HEK293T (cell line): ENCODE measurements at places on chromosomes 11 and 22.

- no peak for DNase-seq
These were observed 123.7 kb downstream of the KCNQ1OT1 start for GRCh38 chr11:2576111-2576510.

DNA sequence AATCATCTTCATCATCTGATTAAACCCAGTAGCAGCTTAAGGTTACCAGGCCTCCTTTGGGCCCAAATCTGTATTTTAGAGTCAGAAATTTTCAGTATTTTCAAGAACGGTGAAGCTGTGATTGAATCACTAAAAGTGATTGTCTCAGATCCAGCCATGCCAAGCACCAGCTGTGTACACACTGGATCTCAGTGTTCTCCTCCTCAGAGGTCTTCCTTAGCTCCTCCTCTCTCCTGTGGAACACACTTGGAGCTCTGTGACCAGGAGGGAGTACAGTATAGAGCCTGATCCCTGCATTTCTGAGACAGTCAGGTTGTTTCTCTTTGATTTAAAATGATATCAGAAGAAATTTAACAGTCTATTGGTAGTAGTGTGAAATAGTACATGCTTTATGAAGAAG is 401.1 kb downstream of the NTM start:
- DNase-seq = no peak

DNA sequence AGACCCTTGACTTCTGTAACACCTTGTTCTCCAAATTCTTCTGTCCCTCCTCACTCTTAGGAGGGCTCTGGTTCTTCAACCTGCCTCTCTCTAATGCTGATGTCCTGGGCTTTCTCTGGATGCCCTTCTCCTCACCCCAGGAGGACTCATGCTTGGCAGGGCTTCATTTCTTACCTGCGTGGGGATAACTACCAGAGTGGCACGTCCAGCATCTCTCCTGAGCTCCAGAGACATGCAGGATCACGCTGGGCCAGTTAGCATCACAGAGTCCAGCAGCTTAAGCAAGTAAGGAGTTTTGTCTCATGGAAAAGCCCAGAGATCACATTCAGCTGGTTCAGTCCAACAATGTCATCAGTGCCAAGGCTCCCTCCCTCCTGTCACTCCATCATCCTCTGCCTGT is 36.4 kb downstream of the RTL6 start:
- DNase-seq = no peak

- DNase-seq = no peak
These were observed 375.5 kb upstream of the NARS2 start for GRCh38 chr11:78949976-78950690.

GRCh38 chr11:22344081-22344480 is 5.9 kb downstream of the SLC17A6 start:
- no peak for DNase-seq

- no peak for DNase-seq
These were observed 1.0 kb downstream of the CTR9 start for GRCh38 chr11:10752061-10752460.

DNA sequence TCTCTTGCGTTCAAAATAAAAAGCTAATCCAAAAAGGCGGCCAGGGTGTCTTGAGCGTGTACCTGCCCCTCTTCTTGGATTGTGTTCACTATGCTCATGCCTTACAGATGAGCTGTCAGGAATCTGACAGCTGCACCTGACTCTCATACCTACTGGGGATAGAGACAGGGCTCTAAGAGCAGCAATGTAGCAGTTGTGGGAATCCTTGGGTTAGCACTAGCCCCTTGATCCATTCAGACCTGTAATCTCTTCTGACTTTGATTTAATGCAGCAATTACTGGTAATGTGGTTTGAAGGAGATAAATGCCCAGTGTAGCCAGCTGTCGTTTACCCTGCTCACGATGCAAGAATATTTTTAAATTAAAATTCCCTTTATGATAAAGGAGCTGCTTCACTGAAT is 145.8 kb downstream of the APOL5 start:
- DNase-seq = no peak

DNA sequence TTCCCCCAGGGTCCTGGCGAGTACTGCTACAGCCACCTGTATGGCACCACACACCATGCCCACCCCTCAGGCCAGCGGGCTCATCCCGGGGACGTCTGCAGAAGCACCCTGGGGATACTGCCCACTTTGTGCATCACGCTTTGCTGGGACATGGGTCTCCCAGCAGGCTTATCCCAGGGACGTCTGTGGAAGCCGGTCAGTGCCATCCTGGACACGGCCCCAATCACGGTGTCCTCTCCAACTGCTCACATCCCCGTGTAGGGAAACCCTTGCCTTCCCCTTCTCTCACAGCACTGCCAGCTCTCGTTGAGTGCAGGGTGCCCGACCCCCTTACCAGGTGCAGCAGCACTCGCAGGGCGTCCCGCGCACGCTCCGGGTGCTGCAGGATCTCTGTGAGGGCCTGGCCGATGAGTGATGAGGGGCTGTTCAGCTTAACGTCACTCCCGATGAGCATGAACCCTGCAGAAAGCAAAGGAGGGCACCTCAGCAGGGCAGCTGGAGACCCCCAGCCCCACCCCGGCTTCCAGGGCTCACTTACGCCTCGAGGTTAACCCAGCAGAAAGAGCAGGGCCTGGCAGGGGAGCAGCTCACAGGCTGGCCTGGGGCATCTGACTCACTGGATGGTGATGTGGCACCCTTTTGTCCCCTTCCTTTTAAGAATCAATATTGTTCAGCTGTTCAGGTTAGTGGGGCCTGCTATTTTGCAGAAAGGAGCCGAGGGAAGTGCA is 76.9 kb upstream of the PITPNB start:
- DNase-seq = no peak

GRCh38 chr11:98300719-98301118 is 720.0 kb upstream of the CNTN5 start:
- DNase-seq = no peak

- no peak for DNase-seq
These were observed 7.8 kb upstream of the IFT27 start for GRCh38 chr22:36783743-36784142.

DNA sequence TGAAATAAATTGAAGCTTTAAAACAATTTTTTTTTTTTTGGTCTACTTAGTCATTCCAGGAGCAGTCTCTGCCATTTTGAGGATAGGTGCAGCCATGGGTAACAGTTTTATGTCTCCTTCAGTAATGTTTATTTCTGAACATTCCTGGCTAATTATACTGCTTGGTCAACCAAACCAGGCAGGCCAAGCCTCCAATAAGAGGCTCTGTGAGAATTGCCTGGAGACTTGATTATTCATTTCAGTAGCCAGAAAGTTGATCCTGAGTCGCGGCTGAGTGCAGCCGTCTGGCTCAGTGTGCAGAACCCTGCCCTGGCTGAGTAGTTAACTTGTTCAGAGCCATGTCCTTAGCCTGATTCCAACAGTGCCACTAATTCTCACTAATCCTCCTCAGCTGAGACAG is 364.0 kb upstream of the FAT3 start:
- DNase-seq = no peak

DNA sequence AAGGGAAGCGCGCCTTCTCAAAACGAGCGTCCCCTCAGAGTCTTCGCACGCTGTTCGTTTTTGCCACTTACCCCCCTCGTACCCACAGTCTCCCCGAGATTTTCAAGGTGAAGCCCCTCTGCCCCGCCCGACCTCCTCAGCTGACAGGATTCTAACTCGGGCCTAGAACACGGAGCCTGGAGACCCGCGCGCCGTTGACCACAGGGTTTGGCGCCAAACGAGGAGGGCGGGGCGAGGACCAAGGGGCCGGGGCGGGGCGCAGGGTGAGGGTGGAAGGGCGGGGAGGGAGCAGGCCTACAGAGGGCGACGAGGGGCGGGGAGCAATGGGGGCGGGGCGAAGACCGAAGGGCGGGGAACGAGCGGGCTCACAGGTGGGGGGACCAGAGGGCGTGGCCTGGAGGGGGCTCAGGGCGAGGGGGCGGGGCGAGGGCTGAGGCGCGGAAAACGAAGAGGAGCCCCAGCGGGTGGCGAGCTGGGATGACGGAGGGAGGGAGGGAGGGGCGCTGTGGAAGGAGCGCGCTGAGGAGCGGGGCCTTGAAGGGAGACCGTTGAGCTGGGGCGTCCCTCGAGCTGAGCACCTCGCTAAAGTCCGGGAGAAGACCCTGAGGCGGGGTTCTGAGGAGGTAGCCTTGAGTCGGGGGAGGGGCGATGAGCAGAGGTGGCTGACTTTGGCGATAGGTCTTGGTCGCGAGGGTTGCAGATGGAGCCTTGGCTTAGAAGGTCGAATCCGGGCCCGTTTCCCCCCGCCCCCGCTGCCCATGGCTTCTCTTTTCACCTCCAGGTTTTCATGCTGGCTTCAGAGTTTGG is at the start of gene DMC1:
Gene DMC1 (minus strand): TSS at position 212 of the 807 bp plus-strand sequence. CDS start 1,927 bp downstream, outside the sequence.
- DNase-seq = peak; percentile 100

- DNase-seq = no peak
These were observed 43.6 kb upstream of the DBX1 start for GRCh38 chr11:20203831-20204230.

DNA sequence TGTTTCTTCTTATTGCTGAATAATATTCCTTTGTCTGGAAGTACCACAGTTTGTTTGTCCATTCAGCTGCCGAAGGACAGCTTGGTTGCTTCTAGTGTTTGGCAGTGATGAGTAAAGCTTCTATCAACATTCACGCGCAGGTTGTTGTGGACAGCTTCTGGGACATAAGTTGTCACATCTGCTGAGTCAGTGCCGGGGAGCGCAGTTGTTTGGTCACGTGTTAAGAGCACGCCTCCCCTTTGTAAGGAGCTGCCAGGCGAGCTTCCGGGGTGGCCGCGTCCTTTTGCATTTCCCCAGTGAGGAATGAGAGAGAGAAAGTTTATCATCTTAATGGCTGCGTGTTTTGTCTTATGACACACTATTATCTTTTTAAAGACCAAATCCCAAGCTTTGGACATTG is 30.3 kb downstream of the SAMM50 start:
- DNase-seq = no peak

DNA sequence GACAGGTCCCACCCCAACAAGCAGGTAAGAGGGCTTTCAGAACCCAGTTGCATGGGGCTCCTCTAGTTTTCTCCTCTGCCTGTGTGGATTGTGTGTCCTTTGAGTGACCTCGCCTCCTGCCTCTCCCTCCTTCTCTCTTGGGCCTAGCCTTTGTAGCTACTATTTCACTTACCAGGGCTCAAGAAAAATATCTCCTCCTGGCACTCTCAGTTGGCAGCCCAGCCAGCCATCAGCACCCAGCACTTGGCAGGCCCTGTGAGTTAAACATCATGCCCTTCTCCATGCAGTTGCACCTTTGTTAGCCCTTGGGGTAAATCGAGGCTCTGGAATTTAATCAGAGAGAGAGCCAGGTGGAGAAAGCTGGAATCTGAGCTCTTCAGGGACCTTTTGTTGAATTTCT is 35.4 kb upstream of the SORL1-AS1 start:
- DNase-seq = no peak

GRCh38 chr11:8068605-8069221 is 12.3 kb upstream of the TUB start:
- no peak for DNase-seq

GRCh38 chr11:47480762-47481161 is 31.8 kb upstream of the RAPSN start:
- DNase-seq = no peak

- DNase-seq = no peak
These were observed 29.6 kb downstream of the EHF start for GRCh38 chr11:34650528-34650927.

- DNase-seq = no peak
These were observed 111.8 kb downstream of the CCDC81 start for GRCh38 chr11:86486261-86487030.

DNA sequence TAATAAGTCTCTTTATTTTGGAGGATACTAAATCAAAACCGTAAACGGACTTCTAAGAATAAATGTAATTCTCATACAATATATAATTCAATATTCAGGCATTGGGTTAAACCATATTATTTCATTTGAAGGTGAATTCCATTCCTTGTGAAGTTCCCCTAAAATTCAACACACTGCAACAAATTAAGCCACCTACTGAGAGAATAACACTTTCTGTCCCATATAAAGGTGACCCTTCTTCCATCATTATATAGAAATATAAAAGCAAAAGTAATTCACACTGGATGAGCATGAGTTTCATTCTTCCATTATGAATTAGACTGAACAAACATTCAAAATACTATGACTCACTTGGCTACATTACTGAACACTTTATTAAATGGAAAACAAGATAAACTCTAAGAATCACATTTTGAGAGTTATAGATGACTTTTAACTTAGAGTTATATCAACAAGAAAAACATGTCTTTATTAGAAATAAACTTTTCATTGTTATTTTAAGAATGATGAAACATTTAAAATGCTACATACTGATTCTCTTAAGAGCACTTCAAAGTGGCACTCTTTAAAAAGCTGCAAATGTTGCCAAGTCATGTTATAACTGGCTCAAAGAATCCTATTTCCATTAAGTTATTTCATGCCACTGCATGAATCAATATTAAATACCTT is 2.8 kb downstream of the SESN3 start:
- no peak for DNase-seq

GRCh38 chr22:41481925-41482318 is 13.0 kb downstream of the ACO2 start:
- DNase-seq = no peak

DNA sequence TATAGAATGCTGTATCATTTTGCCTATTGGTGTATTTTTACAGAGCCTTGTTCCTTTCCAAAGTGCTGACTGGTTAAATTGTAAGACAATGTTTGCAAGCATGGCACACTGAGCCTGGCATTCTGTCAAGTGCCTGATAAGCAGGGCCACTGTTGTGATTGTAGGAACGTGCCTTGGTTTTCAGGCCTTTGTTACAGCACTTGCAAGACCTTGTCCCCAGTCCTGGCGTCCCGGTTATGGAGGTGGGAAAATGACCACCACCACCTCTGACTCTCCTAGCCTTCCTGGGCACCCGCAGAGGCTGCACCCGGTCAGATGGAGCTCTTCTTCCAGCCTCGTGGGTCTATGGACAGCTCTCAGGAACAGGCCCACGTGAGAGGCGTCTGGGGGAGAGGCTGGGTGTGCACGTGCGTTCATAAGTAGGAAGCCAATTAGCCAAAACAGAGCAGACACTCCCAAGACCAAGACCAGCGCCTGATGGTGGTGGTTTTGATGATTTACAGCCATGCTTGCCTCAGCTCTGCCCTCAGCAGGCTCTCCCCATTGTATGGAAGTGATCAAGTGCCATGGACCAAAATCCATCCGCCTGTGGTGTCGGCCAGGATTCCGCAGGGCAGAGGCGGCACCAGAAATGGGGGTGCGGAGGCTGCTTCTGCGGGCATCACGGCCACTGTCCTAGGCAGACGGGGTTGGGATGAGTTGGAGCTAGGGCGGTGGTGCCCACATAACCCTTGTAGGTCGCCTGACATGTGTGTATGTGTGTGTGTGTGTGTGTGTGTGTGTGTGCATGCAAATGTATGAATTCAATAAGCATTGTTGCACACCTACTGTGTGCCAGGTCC is 89.8 kb downstream of the RTL6 start:
- no peak for DNase-seq

DNA sequence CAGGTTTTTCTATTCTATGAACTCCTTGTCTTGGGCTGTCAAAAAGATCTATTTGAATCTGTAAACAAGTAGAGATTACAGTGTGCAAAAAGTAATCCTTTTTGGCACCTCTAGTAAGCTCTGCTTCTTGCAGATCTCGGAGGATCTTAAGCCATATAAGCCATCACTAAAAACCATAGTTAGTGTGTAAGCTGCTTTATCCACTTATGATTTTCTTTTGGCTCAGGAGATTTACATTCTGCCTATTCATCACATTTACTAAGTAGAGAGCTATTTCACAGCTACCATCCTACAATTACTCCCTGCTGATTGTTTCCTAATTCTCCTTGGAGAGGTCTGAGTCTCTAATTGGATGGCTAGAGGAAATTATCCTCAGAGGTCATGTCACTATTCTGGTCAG is 385.7 kb downstream of the AASDHPPT start:
- DNase-seq = no peak

- DNase-seq = no peak
These were observed 8.5 kb downstream of the MYRF start for GRCh38 chr11:61760946-61761345.
